ENCODE measurements at places on chromosomes 5 and 9. TPM values are rescaled to one million over a fixed set of nuclear protein-coding genes. Genes with fewer than 3 reads are reported as not detected.

- no peak for DNase-seq
Measured at GRCh38 chr5:163529698-163530097, 24.3 kb downstream of the MAT2B start.

DNA sequence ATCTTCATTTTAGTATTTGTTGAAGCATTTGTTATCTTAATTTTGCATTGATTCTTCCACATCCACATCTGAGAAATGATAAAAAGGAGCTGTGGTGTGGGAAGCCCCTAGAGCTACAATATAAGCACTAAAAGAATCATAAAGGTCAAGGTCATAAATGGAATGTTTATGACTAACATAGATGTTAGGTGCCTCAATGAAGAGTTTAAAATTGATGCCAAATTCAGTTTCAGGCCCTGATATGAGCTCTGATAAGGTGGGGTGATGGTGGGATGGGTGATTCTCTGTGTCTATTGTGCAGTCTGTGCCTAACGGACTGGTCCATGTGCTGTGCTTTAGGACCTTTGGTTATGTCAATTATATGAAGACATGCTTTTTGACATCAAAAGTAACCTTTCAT lies 61.2 kb upstream of the CAMK4 start:
- DNase-seq = no peak

The PTPN3 gene
- total RNA-seq = 3.3 TPM

DNA sequence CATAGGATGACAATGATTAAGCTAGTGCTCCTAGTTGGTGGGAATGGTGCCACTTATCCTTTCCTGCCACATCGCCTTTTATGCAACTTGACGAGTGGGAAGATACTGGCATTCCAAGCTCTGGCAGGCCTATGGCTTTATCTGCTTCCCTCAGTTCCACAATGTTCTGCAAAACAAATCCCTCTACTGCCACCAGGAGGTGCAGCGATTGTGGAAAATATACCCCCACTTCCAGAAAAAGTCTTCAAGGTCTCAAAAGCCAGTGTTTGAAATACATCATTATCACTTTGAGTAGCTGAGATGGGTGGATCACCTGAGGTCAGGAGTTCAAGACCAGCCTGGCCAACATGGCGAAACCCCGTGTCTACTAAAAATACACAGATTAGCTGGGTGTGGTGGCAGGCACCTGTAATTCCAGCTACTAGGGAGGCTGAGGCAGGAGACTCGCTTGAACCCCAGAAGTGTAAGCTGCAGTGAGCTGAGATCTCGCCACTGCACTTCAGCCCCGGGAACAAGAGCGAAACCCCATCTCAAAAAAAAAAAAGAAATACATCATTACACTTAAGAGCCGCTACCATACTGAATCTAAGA lies 3.4 kb downstream of the CLINT1 start:
- DNase-seq = no peak

The IRX1 gene
- total RNA-seq = 0.41 TPM

GRCh38 chr5:121429761-121430160 lies 421.9 kb upstream of the FTMT start:
- no peak for DNase-seq
